ENCODE measurements at places on chromosomes 4 and X.

- DNase-seq, result no peak
Measured at GRCh38 chrX:17740137-17741122, 3.1 kb downstream of the SCML1 start.

DNA sequence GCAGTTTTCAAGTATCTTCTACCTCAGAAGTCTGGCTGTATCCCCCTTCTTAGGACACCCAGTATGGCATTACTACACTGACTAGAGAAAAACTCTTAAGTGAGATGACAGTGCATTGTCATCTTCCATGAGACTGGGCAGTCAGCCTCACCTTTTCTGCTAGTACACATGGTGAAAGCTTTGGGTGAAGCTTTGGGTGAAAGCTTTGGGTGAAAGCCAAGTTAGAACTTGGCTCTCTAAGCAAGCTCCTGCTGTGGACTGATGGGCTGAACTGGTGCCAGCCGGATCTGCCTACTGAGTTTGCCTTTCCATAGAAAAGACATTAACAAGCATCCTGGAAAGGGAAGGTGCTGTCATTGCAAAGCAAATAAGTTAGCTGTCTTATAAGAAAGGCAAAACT is 8.8 kb downstream of the EPHA5 start:
- no peak for DNase-seq

DNA sequence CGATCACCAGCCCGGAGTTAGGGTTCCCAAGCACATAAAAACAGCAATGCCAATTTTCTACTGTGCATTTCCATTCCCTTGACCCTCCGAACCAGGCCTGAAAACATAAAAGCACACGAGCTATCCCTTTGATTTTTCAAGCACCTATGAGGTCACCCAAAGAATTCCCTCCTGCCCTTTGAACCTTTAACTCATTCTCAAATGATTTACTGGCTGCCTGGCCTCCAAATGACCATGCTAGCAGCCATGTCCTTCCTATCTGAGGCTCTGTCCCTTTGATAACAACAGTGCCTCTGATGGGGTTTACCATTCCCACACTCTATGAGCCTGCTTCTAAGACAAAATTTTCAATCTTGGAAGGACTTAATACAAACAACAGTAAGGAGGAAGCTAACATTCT is 15.2 kb downstream of the SHROOM4 start:
- no peak for DNase-seq

DNA sequence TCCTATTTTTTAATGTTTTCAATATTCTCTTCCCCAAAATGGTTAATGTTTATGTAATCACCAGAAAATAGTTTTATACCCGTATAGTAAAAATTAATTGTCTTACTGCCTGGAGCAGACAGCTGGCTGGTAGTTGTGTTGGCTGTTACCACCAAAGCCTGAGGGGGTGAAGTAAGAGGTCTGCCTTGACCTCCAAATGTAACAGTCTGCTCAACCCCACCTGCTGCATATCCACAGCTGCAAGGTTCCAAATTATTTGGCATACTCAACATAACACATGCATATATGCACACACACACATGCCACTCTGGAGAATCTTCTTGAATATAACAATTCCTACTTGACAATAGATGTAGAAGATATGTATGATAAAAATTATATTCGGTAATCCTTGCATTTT is 624.3 kb downstream of the ADGRL3 start:
- no peak for DNase-seq

DNA sequence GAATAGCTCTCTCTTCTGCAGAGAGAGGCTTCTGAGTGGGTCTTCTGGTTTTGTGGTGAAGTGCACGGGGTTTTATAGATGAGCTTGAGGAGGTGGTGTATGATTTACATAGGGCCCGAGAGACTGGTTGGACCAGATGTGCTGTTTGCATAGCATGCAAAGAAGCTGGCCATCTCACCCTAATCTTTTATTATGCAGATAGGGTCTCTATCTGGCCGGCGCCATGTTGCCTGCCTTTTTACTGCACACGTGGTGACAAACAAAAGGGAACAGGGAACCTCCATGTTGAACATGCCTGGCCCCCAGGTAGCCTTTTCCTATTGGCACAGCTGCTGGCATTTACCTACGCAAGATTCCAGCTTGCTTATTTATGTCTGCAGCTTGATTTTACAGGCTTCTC is 473.3 kb upstream of the FAM47C start:
- no peak for DNase-seq

- no peak for DNase-seq
Measured at GRCh38 chrX:683576-683975, 53.0 kb downstream of the SHOX start.

GRCh38 chr4:158836002-158836369 is 67.2 kb downstream of the FNIP2 start:
- DNase-seq, result no peak
